ENCODE measurements at places on chromosomes 5 and 9.

DNA sequence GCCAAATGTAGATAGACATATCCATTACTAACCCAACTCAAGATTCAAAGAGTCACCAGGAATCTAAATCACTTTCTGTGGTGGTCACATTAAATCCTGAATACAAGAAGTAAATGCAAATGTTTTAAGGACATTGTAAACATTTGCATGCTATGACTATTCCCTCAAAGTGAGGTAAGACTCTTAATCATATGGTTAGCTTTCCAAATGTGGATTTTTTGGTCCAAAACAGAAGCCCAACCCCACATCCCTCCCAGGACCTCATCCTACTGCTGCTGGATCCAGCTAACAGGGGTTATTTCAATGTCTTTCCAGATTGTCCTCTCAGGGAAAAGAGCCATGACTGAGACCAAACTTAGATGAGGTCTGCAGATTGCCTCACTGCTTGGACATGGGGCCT, 228.1 kb upstream of the PANK3 start:
- no peak for DNase-seq

- DNase-seq = peak; percentile 32
Observed at GRCh38 chr5:40736103-40736875, 19.5 kb downstream of the TTC33 start.

GRCh38 chr5:171149333-171149732, 159.7 kb upstream of the TLX3 start:
- DNase-seq = no peak

DNA sequence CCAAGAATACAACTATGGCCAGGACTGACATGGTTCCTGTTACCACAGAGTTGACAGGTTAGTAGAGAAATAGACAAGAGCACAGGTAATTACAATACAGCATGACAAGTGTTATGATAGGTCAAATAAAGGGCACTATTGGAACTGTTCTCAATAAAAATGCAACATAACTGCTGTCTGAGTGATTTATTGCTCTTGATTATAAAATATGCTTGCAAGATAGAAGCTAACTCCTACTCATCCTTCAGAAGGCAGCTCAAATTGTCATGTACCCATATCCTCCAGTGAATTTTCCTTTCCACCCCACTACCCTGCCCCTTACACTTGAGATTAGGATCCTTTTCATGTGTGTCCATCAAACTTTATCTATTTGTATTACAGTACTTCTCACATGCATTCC, 35.1 kb upstream of the ATG10 start:
- no peak for DNase-seq

- no peak for DNase-seq
Observed at GRCh38 chr5:164319161-164319560, 813.7 kb downstream of the MAT2B start.
